Kidney tubule cell (primary cell): ENCODE measurements at places on chromosomes 6 and 20.

DNA sequence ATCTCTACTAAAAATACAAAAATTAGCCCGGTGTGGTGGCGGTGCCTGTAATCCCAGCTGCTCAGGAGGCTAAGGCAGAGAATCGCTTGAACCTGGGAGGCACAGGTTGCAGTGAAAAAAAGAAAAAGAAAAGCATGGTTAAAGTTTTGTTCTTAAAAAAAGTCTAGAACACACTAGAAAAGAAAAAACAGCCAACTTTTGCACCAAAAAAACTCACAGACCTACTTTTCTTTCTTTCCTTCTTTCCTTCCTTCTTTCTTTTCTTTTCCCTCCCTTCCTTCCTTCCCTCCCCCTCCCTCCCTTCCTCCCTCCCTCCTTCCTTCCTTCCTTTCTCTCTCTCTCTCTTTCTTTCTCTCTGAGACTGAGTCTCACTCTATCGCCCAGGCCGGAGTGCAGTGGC lies 204.4 kb downstream of the BTBD9 start:
- DNase-seq = no peak

- peak; percentile 10 for DNase-seq
These were observed 87.5 kb downstream of the MEI4 start for GRCh38 chr6:77740380-77740779.

DNA sequence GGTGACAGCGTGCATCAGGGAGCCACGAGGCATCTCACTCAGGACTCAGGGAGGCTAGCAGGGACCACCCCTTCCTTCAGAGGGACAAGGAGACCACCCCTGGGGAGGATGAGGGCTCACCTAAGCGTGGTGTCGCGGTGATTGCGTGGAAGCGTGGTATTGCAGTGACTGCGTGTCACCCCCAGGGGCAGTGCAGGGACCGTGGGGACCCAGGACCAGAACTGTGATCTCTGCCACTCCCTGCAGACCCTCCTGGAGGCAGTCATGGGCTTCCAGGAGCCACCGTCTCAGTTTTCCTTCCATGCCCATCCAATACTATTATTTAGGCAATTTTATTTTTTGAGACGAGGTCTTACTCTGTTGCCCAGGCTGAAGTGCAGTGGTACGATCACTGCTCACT lies 147.1 kb downstream of the TAF4 start:
- DNase-seq = no peak

DNA sequence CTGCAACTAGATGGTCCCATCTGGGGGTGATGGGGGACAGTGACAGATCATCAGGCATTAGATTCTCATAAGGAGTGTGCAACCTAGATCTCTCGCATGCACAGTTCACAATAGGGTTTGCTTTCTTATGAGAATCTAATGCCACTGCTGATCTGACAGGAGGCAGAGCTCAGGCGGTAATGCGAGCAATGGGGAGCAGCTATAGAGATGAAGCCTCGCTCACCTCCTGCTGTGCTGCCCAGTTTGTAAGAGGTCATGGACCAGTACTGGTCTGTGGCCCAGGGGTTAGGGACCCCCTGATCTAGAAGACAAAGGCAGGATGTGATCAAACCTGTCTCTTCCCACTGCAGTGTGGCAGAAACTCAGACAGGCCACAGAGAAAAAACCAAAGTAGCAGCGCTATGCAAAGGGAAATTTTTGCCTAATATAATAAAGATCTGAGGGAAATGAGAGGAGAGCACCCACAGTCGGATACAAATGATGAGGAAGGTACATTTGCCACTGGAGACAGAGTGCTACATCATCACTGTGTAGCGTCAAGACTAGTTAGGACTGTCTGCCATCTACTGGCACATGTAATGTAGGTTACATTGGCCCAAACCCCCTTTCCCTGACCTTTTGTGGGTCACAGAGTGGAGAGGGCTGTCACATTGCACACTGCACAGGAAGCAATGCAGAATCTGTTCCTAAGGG lies 4.1 kb upstream of the LY86 start:
- no peak for DNase-seq

DNA sequence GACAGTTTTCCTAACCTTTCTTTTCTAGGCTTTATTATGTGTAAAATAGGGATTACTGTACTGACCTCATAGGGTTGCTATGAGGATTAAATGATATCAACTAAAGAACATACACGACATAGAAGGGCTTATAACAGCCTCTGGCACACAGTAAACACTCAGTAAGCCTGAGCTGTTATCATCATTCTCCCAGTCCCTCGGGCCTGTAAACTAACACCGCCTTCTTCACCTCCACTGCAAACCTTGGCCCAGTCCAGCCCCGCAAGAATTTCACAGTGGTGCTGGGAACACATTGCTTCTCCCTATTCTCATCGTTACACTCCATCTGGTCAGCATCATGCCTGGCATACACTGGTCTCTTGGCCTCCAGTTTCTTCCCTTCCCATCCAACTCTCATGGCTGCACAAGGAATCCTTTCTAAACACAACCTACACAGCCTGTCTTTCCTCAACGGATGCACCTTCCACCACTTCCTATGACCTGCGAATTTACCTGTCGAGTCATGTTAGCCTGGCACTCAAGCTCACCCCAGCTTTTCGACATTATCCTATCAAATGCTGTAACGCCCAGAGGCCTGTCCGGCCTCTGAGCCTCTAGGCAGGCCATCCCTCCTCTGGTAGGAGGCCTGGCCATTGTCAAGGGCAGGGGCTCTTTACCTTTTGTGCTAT lies 92.1 kb downstream of the FYN start:
- no peak for DNase-seq
